Right ventricle myocardium inferior (tissue), 1 donor: ENCODE measurements at places on chromosomes 2 and 18.

- no peak for DNase-seq
Measured at GRCh38 chr18:76977108-76977621, 154.8 kb downstream of the ZNF236 start.

- DNase-seq: no peak
Measured at GRCh38 chr2:166167449-166167848, 39.6 kb upstream of the SCN1A start.

DNA sequence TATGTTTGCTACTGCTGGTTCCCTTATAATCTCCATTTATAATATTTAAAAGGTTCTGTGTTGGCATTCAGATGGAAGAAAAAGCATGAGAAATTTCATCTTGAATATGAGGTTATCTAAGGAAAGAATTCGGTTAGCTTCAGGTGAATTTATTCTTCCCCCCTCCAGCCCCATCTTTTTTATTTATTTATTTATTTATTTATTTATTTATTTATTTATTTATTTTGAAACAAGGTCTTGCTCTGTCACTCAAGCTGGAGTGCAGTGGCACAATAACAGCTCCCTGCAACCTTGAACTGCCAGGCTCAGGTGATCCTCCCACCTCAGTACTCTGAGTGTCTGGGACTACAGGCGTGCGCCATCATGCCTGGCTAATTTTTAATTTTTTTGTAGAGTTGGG is 95.5 kb upstream of the VWC2L start:
- no peak for DNase-seq

DNA sequence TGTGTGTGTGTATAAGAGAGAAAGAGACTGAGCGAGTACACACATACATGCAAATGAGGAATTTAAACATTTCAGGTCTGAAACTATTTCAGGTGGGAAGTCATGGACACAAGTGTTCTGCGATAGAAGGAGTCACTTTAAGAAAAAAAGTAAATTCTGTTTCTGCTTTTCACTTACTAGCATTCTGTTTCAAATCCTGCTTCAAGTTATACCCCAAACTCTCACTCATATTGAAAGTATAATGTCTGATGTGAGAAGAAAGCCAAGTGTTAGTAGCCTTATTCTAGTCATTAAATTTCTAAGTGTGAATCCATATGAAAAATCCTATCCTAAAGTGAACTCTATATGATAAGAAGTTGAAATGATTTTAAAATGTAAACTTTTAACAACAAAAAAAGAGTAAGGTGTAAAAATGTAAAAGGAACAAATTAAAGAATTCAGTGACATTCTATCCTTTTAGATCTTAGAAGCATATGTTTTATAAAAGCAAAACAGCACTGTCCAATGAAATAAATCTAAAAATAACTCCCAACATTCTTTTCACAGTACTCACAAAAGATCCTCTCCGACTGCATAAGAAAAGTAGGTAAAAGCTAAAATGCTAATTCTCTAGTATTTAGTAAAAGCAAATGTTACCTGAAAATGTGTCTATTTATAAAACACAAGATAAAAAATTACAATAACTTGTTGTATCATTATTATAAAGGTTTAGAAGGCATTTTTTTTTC is 570.6 kb downstream of the ZEB2 start:
- no peak for DNase-seq

DNA sequence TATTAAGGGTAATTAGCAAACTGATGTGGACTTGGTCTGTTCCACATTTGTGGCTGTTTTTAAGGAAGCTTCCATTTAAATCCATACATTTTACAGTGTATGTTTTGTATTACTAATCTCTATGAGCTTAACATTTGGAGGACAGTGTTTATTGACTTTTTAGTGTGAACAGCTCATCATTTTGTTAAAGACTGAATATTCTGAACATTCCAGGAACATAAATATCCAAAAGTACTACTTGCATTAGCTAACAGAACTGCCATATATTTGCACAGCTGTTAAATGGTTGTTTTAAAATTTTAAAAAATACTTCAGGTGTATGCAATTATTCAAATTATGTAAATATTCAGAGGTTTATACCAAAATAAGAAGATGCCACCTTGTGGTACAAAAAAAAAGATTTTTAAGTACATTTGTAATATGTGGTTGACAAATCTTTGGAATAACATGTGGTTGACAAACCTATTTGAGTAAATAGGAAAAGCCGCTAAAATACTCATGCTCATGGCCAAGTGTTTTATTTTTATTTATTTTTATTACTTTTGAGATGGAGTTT is 439.7 kb upstream of the FANCL start:
- DNase-seq: no peak

- no peak for DNase-seq
Measured at GRCh38 chr2:64296695-64297346, 152.6 kb upstream of the PELI1 start.

DNA sequence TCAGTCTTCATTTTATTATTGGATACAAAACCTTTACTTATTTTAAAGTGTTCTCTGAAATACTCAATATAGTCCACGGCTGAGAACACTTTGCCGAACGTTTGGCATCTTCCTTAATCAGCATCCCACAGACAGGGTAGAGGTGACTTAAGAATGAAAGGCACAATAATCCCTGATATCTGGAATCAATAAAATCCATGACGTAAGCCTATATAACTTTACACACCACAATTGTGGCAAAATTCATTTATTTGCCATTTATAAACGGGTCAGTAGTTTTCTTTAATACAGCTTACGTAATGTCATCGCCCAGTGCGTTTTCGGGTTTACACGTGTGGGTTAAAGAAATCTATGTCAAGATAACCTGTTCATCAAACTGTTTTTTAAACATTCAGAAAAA is 1.3 kb downstream of the MGAT4A start:
- DNase-seq: no peak

DNA sequence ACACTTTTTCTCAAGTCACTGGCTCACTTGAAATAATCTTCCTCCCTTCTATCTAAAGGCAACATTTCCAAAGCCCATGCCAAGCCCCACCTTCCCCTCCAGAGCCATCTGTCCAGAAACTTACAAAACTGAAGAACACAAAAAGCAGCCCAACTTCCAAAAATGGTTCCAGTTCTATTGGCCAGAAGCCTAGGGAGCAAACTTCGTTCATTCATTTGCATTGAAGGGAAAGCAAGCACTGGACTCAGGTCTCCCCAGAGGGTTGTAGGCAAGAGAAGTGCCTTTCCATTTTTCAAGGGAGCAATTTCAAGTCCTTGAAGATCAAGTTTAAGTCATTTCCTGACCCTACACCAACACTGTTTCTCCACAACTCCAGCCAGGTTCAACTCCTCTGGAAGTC is 585.0 kb downstream of the BCL11A start:
- no peak for DNase-seq

- DNase-seq: peak; percentile 83
Measured at GRCh38 chr2:241218131-241219029, 29.9 kb downstream of the ANO7 start.

GRCh38 chr2:200922439-200922838 is 33.3 kb downstream of the NIF3L1 start:
- DNase-seq: no peak

- no peak for DNase-seq
Measured at GRCh38 chr2:12715258-12716031, 1.3 kb upstream of the TRIB2 start.
